ENCODE measurements at places on chromosomes 12 and 14.

DNA sequence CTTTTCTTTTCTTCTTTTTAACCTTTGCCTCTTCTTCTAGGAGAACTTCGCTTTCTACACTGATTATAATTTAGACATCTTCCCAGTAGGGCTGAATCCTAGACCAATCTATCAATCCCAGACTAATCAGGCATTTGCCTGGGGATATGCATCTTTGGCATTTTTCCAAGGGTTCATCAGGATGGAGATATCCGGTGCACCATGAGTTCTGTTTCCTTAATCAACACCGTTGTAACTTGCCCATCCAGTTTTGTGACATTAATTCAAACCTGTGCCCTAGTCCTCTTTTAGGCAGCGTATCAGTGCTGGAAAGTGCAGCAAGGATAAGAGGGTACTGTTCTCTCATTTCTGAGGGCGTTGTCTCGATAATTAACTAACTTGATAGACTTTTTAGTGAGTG is 617 bp upstream of the MGP start:
- no peak for DNase-seq

DNA sequence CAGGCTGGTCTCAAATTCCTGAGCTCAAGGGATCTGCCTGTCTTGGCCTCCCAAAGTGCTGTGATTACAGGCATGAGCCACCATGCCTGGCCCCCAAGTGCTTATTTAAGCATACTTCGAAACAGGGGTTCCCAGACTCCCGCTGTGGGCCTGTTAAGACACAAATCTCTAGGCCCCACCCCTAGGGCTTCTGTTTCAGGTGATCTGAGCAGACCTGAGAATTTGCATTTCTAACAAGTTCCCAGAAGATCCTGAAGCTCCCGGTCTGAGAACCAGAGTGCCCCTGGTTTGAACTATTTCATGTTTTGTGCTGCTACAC is 25.0 kb downstream of the GCH1 start:
- DNase-seq = no peak

DNA sequence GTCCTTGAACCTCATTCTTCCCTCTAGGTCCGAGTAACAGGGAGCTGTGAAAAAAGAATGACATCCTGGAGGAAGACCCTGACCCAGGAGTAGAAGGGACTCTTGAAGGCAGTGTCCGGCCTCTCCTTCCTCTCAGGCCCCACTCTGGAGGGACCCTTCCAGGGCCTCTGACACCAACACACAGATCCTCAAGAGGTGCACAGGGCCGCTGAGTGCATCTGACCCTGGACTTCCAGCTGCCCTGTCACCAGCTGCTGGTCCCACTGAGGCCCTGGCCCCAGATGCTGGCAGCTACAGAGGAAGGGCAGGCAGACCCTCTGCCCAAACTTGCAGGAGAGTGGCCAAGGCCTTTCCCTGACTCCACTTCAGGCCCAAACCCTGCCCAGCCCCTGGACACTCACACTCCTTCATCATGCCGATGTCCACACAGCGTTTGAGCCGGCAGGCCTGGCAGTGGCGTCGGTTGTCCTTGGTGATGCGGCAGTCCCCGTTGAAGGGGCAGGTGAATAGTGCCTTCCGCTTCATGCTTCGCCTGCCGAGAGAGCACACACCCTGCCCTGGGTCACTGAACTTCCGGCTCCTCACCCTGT is 40.1 kb downstream of the VDR start:
- no peak for DNase-seq

- no peak for DNase-seq
These were observed 13.8 kb upstream of the ZNF26 start for GRCh38 chr12:132972374-132972773.

DNA sequence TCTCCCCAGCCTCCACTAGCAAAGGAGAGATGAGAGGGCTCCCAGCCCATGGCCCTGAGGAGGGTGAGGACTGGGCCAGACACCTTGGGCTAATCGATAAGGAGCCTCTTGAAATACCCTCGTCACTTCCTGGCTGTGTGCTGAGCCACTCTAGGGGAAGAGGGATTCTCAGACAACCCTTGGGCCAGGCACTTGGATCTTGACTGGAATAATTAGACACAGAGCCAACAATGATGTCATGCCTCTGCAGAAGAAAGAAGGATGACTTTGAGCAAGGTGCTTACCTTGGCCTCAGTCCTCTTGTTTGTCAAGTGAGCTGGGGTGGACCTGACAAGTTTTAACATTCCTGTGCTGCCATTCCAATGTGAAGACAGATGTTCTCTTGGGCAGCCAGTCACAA is 83.1 kb downstream of the LRRC74A start:
- DNase-seq = no peak

GRCh38 chr14:76984297-76984696 is 44.2 kb downstream of the IRF2BPL start:
- no peak for DNase-seq

DNA sequence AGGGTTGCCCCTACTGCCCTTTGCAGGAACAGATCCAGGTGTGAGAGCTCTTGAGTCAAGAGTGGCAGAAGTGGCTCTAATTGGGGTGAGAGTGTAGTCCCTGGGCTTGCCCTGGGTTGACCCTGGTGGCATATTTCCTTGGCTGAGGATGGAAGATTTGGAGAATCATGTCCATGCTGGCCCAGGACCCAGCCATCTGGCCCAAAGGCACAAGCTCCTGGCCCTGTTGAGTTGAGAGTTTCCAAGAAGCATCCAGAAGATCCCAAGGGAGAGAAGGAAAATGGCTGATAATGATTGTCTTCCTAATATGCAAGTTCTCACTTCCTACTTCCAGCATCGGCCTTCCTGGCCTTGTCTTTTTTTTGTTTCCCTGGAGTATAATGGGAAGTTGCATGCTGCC is 55.5 kb upstream of the SRSF5 start:
- DNase-seq = no peak

All from spinal cord (tissue), 10 donors.